ENCODE measurements at places on chromosomes 2 and 18. TPM values are rescaled to one million over a fixed set of nuclear protein-coding genes. Genes with fewer than 3 reads are reported as not detected.

POTEE gene
- 0.27 TPM for total RNA-seq

STPG4 gene
- total RNA-seq, result 0.32 TPM

CYP27A1 gene
- total RNA-seq, result not detected

MAP3K19 gene
- not detected for total RNA-seq

RAB6C gene
- total RNA-seq, result not detected

SFTPB gene
- total RNA-seq, result not detected

TUBB8B gene
- total RNA-seq, result not detected

BOLL gene
- not detected for total RNA-seq

LAMA3 gene
- not detected for total RNA-seq

PUM2 gene
- total RNA-seq, result 131 TPM

CDK15 gene
- total RNA-seq, result not detected

UGT1A3 gene
- total RNA-seq, result not detected

ABCG8 gene
- not detected for total RNA-seq

MTLN gene
- 22.9 TPM for total RNA-seq

AGXT gene
- not detected for total RNA-seq

SH3RF3 gene
- total RNA-seq, result 1.4 TPM

CYS1 gene
- not detected for total RNA-seq

ABHD1 gene
- total RNA-seq, result 0.89 TPM

CCDC178 gene
- total RNA-seq, result not detected

TSGA10 gene
- 7.7 TPM for total RNA-seq

DNAJC5G gene
- not detected for total RNA-seq

OTOS gene
- total RNA-seq, result not detected
